ENCODE measurements at places on chromosomes 2 and 18.

DNA sequence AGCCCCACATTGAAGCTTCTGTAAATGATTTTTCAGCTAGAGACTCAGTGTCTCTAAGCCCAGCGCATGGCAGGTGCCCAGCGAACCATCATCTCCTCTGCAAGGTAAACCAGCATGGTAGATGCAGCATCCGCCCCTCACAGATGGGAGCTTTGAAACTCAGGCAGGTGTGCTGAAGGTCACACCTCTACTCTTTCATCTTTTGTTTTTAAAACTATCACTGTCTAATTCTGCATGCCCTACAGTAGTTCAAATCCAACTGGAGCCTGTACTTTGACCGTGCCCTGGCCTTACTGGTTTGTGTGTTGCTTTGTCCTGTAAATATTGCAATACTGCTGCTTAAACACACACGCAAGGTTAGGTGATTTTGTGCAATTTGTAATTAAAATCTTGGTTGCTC, 831.1 kb downstream of the GALR1 start:
- DNase-seq = no peak

DNA sequence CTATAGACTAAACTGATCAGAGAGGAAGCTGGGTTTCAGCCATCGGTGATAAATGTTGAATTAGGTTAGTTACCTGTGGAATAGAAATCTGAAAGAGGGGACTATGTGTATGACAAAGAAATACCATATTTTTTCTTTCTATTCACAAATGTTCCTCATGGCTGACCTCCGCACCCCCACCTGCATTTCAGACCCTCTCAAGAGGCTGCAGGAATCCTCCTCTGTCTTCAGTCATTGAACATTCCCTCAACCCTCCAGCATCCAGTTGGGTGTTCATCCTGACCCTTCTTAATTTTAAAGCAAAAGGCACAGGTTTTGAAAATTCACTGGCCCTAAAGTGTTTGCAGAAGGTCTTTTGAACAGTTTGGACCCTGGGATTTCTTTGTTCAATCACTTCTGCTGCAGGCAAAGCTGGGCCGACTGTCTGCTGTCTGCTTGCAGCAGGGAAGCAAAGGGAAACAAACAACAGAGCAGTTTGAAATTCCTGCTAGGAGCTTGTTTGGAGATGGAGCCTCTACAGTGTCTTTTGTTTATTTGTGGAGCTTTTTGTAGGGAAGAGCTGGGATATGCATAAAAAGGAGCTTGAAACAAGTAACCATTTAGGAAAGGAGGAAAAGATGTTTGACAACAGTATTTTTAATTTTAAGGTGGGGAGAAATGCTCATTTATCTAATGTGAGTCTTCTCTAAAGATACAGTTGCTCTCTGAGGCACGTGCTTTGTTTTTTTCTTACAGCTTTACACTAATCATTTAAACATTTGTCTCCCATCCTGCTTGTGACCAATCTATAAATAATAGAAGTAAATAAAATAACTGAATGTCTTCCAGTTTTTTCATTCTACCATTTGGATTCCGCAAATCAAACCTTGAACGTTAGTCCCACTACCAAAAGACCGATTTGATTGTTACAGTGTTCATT, 213.3 kb upstream of the MMADHC start:
- no peak for DNase-seq

GRCh38 chr2:218829868-218830451, 1.6 kb downstream of the PRKAG3 start:
- no peak for DNase-seq

DNA sequence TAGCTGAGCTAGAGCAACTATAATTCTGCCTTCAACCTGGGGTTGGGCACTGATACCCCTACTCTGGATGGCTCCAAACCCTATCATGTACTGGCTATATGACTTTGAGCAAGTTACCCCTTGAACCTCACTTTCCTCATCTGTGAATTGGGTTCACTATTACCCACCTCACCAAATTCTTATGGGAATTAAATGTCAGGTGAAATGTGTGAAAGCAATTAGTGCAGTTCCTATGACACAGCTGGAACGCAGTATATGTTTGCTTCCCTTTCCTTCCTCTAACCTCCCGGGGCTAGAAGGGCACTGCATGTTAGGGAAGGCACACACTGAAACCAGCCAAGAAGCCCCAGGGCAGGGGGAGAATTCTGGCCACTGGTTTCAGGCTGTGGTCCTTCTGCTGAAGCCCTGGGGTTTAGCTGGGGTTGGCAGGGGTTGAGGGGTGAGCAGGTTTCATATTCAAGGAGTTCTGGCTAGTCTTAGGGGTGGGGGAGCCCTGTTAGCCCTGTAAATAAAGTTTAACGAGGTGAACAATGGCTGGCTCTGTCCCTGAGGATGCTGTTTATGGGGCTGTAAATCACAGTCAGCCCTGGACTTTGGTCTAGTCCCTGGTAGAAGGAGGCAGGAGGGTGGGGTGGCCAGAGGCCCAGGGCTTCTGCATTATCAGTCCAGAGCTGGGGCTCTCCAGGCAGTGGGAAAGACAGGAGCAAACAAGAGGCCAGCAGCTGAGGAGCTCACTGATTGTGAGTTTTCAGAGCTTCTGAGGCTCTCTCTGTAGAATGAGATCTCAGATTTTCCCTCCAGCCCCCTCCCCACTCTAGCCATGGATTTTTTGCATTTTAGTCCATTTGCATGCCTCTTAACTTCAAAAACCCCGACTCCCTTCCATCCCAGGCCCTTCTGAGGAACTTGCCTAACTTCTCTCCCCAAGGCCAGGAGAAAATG, 8.0 kb downstream of the PKDCC start:
- DNase-seq = no peak

GRCh38 chr2:232405943-232406510, 617 bp upstream of the ALPG start:
- DNase-seq = no peak

Data from T47D (cell line).